ENCODE measurements at places on chromosomes 4 and X. TPM values are rescaled to one million over a fixed set of nuclear protein-coding genes. Genes with fewer than 3 reads are reported as not detected.

Gene VCX2
- not detected for polyA plus RNA-seq

DNA sequence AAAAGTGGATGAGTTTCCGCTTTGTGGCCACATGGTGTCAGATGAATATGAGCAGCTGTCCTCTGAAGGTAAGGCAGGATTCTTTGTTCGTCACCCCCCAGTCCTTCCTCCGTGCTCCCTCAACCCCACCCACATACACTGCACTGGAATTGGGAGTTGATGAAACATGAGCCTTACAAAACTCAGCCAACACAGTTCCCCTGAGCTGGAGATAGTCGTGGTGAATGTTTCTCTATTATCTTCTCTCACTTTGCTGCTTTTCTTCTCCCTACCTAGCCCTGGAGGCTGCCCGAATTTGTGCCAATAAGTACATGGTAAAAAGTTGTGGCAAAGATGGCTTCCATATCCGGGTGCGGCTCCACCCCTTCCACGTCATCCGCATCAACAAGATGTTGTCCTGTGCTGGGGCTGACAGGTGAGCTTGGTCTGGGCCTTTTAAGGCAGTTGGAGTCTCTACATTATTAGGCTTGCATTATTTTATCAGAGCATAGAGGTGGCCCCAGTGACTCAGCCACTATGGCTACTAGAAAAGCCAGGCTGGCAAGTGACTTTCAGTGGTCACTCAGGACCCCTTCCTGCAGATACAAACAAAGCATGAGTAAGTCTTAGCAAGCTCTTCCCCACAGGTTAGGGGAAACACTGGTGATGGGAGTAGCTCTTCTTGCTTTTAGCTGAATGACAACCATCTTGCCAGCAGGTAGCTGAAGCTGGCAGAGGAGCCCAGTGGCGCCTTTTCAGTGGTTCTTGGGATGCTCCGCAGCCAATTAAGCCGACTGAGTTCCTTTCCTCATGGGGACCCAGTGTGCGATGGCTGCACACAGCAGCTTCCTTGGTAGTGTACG lies 1.6 kb downstream of the RPL10 start:
- peak overlapping the region; percentile 98 for H3K4me3 ChIP-seq
- H3K36me3 ChIP-seq, result peaks cover 13% of the 10 kb centered on the region
- H3K27ac ChIP-seq, result peak overlapping the region; percentile 97
- DNase-seq, result no peak
- H3K27me3 ChIP-seq, result peaks cover 34% of the 10 kb centered on the region

Gene VCX3B
- polyA plus RNA-seq, result not detected

- H3K36me3 ChIP-seq, result no peaks in the 10 kb centered on the region
- H3K4me3 ChIP-seq, result no peak overlapping the region
- peaks cover 21% of the 10 kb centered on the region for H3K4me1 ChIP-seq
- no peak for DNase-seq
- H3K27ac ChIP-seq, result no peak overlapping the region
Measured at GRCh38 chr4:68352791-68353190, 2.9 kb upstream of the YTHDC1 start.

GRCh38 chr4:154807042-154807630 lies 26.1 kb downstream of the RBM46 start:
- no peaks in the 10 kb centered on the region for H3K36me3 ChIP-seq
- H3K27me3 ChIP-seq, result peaks cover 1% of the 10 kb centered on the region
- no peak overlapping the region for H3K4me3 ChIP-seq
- H3K4me1 ChIP-seq, result no peaks in the 10 kb centered on the region

Gene GNRHR
- not detected for polyA plus RNA-seq

Measured in immature natural killer cell (primary cell).